ENCODE measurements at places on chromosomes 3 and 15.

GRCh38 chr3:188390343-188390718 is 236.4 kb downstream of the LPP start:
- DNase-seq = no peak

- no peak for DNase-seq
Observed at GRCh38 chr3:149967086-149967685, 3.5 kb downstream of the PFN2 start.

GRCh38 chr3:3516996-3517395 is 282.2 kb upstream of the LRRN1 start:
- no peak for DNase-seq

DNA sequence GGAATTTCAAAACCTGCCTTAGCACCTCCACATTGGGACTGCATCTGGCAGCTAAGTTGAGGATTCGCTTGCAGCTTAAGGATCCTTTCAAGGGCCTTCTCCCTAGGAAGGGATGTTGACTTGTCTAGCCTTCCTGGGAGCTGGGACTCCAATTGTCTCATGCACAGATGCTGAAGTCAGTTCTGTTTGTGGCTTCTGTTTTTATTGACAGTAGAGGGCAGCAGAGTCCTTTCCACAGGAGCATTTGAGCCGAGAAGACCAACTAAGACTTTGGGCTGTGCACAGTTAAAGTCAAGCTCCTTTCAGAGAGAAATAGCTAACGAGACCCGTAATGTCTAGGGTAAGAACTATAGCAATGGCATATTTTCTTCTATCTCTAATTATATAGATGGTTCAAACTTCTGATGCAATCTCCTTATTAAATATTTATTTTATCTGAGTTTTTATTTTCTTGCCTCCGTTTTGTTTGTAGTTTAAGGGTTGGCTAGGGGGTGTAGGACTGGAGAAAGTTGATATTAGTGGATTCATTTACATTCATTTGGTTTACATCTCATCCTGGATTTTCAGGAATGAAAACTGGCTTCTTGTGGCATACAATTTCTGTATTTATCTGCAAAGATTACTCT is 59.7 kb upstream of the KBTBD8 start:
- DNase-seq = no peak

DNA sequence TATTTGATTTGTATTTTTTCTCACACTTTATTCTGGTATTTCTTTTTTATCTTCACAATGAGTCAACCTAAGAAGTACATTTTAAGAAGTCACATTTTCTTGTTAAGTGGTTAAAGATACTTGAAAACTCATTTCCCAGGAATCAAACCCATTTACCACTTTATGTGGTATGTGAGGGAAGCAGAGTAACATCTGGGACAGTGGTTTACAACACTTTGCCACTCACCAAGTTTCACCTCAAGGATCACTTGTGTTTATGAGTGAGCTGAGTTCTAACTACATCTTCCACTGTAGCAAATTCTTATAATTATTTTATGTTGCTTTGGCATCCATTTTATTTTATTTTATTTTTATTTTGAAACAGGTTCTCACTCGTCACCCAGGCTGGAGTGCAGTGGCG is 53.8 kb downstream of the IGSF11 start:
- DNase-seq = no peak

- no peak for DNase-seq
Observed at GRCh38 chr3:134426660-134427181, 52.5 kb upstream of the AMOTL2 start.

DNA sequence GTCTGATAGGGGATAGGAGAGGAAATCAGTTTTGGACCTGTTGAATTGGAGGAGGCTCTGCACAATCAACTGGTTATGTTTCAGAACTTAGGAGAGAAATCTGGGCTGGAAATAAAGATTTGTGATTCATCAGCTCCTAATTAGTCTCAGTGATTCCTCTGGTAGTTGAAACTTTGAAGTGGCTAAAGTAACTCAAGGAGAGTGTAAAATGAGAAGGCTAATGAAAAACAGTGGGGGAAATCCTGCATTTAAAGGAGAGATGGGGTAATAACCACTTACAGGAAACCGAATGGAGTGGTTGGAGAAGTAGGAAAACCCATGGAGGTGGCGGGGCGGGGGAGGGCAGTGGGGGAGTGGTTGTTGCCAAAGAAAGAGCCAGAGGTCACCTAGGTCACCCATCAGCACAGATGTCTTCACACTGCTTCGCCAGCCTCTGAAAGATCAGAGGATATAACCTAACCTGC is 32.6 kb downstream of the MAP2K5 start:
- DNase-seq = no peak

DNA sequence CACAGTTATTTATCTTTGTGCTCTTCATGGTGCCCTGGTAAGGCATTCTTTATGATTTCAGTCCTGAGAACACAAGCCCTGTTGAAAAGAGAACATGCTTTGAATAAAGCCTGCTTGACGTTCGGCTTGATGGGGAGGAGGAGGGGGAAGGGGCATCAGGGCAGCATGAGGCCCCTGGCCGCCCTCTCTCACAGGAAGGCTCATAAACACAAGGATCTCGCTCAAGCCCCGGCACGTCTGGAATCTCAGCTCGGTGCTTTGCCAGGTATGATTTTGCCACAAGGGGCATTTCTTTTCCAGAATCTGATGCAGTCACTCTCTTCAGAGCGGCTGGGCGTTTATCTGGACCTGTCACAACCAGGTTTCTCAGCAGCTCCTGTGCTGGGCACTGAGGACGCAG is 129.4 kb downstream of the DNAJB8 start:
- no peak for DNase-seq

- DNase-seq = no peak
Observed at GRCh38 chr3:9826815-9827573, 16.8 kb downstream of the RPUSD3 start.

GRCh38 chr15:27438403-27439375 is 467.7 kb downstream of the GABRG3 start:
- no peak for DNase-seq

DNA sequence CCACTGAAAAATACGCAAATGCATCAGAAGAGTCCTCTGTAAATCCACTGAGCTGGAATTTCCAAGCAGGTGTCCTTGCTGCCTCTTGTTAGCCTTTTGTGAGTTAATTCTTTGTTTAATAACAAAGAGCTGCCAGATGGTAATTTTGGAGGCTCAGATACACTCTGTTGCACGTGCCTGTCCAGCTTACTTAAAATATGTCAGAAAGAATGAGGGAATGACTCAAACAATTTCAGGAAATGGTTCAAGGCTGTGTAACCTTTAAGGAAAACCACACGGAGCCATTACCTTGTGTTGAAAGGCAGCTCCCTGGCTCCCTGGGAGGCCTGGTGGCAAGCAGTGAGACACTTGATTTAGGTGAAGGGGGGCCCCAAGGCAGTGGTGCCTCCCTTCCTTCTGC is 302.2 kb upstream of the CTDSPL start:
- DNase-seq = no peak

GRCh38 chr3:168517249-168518071 is 421.7 kb upstream of the GOLIM4 start:
- DNase-seq = no peak

DNA sequence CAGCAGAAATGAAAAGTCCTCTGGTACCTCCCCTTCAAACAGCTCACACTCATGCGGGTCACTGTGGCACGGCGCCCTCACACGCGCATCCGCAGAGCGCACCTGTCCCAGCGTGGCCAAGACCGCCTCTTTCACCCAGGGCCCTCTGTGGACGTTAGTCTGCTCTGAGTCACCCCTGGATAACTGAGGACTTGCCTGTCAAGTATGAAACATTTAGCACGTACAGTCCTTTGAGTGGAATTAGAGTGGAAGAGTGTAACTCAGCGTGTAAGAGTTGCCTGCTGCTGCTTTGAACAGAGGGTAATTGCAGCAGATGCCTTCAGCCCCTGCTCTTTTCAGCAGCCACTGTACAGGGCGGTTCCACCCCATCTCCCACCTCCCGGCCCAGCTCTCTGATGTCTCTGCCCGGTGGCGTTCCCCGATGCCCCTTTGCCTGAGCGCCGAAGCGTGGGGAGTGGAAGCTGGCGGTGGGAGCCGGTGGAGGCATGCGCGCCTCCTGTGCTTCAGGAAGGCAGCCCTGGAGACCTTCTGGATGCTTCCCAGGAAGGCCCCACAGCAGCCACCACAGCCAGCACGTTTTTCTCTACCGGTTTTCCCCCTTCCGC is 23.0 kb downstream of the CPN2 start:
- no peak for DNase-seq

DNA sequence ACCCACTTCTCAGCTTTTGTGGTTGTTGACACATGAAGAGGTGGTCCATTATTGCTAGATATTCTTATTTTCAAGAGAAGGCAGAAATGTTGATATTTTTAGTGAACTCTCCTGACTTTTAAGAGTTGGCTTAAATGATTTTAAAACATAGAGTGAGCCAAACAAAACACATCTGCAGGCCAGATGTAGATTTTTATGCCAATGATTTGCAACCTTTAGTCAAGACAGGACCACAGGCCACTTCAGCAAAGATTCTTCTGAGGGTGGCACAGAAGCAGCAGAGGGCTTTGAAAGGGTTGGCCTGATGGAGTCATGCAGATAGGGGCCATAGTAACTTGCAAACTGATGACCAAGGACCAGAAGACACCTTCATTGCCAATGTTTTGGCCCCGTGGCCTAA is 276.5 kb upstream of the P2RY1 start:
- no peak for DNase-seq

DNA sequence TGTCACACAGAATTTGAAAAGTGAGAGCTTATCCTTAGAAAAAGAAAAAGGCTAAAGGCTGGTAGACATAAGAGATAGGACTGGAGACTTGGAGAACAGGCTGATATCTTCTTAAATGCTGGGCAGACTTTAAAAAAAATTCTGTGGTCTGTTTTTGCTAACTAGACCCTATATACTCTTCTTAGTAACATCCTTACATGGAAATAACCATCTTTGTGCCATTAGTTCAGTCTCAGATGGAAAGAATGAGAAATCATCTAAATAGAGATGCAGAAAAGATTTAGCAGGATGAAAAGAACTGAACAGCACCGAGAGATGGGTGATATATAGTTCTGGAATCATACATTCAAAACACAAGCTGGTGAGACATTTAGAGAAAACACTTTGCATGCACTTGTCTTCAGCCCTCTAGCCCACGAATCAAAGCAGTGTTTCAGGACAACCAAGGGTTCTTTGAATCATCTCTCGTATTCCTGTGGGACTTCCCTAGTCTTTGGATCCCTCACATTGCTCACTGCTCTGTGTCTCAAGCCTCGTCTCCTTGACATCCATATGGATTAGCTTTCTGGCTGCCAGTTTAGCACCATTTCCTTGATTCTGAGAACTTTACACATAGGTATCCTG is 93.0 kb upstream of the LYSMD4 start:
- DNase-seq = no peak

GRCh38 chr3:65560133-65560532 is 478.6 kb downstream of the MAGI1 start:
- no peak for DNase-seq

DNA sequence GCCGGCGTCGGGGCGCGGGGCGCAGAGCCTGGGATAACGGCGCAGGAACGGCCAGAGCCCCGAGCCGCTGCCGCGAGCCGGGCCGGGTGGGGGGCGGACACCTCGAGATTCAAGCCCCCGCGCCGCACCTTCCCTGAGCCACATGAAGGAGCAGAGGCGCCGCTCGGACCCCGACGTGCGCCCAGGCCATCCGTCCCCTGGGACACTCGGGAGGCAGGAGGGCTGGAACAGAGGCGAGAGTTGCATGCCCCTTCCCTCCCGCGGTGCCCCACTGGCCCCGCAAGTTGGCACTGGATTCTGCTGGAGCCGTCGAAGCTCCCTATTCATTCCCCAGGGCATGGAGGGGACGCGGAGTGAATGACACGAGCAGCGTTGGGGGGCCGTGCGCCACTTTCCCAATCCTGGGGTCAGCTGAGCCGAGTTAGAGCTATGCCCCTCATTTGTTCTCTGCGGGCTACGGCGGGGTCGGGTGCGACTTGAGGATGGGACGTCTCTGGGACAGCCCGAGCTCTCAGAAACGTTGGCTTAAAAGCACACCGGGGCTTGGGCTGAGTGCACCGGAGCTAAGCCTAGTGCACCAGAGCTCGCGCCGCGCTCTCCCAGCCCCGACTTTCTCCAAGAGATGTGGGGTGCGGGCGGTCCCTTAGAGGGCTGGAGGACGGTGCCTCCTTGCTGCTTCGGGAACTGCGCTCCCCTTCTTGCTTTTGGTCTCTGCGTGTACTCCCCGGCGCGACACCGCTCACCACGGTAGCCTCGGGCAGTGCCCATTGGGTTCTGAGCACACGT is 588 bp downstream of the SLC6A1 start:
- no peak for DNase-seq

- DNase-seq = no peak
Observed at GRCh38 chr15:101242160-101242998, 9.5 kb downstream of the CHSY1 start.

DNA sequence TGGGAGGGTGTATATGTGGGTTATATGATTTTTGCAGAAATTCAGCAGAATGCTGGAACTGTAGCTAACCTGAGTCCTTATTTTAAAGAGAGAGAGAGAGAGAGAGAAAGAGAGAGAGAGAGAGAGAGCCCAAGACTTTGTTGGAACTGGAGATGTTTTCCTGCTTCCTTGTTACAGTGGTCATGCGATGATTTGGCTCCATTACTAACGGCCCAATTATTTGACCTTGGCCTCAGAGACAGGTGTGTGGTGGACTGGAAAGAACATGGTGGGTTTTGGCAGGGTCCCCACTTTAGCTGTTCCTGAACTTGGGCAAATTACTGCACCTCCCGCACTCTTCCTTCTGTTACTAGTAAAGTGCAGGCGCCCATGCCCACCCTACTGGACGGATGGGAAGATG is 14.8 kb upstream of the ACSBG1 start:
- no peak for DNase-seq

GRCh38 chr3:172204716-172205115 is 165.3 kb downstream of the FNDC3B start:
- DNase-seq = no peak

GRCh38 chr3:122390665-122391064 is 6.7 kb downstream of the FAM162A start:
- no peak for DNase-seq

All from sciatic nerve (tissue), 2 donors.